NCI-H1048 (cell line): ENCODE measurements at places on chromosomes 7 and 10.

DNA sequence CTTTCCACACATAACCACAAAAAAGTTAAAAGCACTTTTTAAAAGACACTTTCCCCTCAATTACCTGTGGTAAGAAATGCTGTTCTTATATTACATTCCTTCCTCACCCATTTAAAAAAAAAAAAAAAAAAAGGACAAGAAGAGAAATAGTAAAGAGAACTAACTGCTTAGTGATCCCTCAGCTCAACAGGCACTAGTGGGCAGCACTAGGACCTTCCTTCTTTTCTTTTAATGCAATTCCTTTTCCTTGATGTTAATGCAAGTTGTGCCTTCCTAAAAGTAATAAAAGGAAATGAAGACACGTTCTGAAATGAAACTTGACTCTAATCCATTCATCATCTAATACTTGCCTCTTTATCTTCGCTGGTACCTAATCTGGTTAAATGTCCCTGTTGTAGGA lies 189.7 kb downstream of the TCF7L2 start:
- no peak for DNase-seq

DNA sequence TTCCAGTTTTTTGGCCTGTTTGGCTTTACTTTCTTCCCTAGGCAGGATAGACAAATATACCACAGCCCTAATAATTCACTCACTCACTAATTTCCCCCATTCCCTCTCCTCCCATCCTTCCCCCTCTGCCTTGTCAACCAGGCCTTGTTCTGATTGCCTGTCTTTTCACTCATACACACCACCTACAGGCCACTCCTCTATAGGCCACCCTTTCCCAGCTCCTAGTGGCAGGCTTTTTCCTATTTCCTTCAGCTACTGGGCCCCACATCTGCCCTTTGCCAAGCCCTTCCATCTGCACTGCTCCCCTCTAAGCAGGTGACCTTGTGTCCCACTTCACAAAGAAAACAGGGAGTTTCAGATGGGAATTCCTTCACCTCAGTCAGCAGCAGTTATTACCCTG lies 59.8 kb upstream of the MSRB2 start:
- no peak for DNase-seq

DNA sequence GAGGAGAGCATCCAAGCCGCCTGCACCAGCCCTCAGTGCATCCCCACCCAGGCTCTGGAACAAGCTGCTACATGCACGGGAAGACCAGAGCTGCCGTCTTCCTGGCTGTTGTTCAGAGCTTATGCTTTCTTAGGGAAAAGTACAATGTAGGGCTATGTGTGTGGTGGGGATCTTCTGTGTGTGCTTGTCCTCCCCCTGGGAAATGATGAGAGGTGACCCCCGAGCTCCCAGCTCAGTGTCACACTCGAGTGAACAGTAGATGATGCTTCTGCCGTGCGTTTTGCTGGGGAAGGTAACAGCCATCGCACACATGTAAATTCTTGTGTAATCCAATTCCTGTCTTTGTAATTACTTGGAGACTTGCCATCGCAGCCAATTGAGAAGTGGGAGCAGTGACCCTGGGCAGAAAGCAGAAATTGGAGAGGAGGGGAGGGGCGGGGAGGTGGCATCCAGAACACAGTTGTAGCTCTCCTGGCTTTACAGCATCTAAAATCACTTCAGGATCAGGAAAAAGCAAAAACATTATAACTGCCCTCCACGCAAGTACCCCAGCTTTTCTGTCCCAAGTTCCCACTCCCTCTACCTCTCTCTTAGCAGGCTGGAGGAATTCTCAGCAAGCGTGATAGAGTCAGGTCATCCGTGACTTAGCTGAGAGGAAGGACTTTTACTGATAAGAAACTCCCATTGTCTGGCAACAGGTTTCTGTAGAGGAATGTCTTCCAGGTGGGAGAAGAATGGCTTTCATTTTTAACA lies 149.6 kb downstream of the TCF7L2 start:
- peak; percentile 19 for DNase-seq

DNA sequence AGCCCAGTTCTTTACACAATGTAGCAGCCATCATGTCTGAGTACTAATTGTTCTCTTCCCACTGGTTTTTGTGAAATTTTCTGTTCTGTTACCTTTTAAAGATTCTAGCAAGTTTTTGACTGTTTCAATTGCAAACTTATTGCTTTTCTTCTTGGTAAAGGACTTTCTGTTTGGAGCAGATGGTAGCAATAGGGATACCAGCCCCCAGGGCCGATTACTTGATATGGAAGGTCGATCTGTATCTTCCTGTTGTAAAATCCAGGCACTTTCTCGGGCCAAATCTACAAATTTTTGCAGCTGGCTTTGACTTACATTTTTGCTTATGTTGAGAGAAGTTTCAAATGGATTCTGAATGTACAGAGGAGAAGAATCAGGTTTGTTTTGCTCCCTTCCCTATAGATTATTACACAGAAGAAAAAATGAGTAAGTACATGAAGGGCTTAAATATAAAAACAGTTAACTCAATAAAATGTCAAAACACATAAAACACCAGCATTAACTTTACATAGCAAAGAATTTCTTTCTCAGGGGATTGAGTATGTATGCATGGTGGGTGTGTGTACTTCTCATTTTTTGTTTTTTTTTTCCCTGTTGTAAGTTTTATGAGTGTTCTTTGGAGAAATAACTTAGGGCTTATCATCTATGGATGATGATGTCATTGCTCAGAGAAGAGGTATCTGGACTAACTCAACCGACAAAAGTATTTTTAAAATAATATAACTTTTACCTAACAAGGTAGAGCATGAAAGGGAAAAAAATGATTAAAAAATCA lies 35.3 kb downstream of the MTPAP start:
- no peak for DNase-seq

DNA sequence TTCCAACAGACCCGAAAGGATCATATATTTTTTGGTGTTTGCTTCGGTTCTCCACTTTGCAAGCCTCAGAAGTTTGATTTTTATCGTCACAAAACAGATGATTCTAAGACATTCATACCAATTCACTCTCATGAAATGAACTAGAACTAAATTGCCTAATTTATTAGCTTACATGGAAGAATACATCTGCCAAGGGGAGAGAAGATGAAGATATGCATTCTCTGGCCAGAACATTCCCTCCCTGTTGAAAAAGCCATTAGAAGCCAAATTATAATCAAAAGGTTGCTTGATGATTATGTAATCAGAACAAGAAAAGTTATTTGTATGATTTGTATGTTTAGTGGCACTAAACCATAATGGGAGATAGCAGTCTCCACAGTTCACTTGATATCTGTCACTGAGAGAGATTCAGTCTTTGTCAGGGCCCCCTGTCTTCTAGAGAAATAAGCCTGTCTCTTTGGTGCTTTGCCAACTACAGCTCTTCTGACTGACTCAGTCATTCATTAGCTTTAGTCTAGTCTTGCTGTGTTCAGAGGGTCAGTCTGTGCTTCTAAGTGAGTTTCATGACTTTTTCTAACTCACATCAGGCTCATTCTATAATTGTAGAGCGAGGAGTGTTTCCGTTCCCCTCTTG lies 95.3 kb upstream of the GNAI1 start:
- no peak for DNase-seq

- DNase-seq, result peak; percentile 17
Observed at GRCh38 chr10:67697724-67698131, 1.7 kb upstream of the CTNNA3 start.
